Placental epithelial cell (primary cell): ENCODE measurements at places on chromosomes 3 and 15. TPM values are rescaled to one million over a fixed set of nuclear protein-coding genes. Genes with fewer than 3 reads are reported as not detected.

Gene SLC24A5
- total RNA-seq = not detected in 2 replicates

Gene DNAH12
- total RNA-seq = 0.11 and 0.39 TPM in 2 replicates

Gene AQP9
- total RNA-seq = 2.0 and 142 TPM in 2 replicates

Gene MESP1
- total RNA-seq = 0.39 TPM in 1 of 2 replicates, not detected in the other

Gene DZIP3
- 11.4 and 14.3 TPM in 2 replicates for total RNA-seq
